ENCODE measurements at places on chromosomes 1 and 21. TPM values are rescaled to one million over a fixed set of nuclear protein-coding genes. Genes with fewer than 3 reads are reported as not detected.

GRCh38 chr1:20600156-20600555, 11.3 kb downstream of the CDA start:
- DNase-seq, result no peak

- no peak for DNase-seq
Measured at GRCh38 chr1:159239551-159240220, 35.0 kb downstream of the ACKR1 start.

GRCh38 chr21:23960769-23961168, 1646.5 kb downstream of the MRPL39 start:
- DNase-seq, result no peak

- no peak for DNase-seq
Measured at GRCh38 chr1:67193704-67194103, 27.4 kb downstream of the IL23R start.

DNA sequence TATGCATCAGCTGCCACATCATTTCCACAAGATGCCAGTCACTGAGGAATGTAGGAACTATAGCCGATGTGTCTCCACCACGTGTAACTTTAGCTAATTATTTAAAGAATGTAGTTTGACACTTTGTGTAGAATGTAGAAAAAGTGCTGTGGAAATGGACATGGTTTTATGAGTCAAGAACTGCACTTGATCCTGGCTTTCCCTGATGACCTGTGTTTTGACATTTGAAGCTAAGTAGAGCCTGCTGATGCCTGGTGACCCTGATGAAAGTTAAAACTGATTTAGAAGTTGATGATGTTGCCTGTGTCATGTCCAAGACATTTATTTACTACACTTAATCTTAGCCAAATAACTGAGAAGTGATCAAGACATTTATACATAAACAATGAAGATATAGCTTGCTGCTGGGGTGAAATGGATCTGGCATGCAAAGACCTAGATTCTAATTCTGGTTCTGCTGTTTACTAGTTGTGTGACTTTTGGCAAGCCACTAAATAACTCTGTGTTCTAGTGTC, 4.4 kb upstream of the OSBPL9 start:
- no peak for DNase-seq

Gene SPRR2B
- total RNA-seq, result not detected

Gene SV2A
- total RNA-seq, result 63.2 TPM

Gene OR2T35
- total RNA-seq, result not detected

All from cerebellum (tissue), 4 donors.